ENCODE measurements at places on chromosomes 11 and 22. TPM values are rescaled to one million over a fixed set of nuclear protein-coding genes. Genes with fewer than 3 reads are reported as not detected.

OR8D1 gene
- not detected for polyA plus RNA-seq

CRYBA4 gene
- polyA plus RNA-seq: not detected

SCT gene
- 0.47 TPM for polyA plus RNA-seq

NTM gene
- polyA plus RNA-seq: 41.2 TPM

HBB gene
- 201 TPM for polyA plus RNA-seq

OR52N4 gene
- not detected for polyA plus RNA-seq

CECR2 gene
- 15.7 TPM for polyA plus RNA-seq

PGA3 gene
- not detected for polyA plus RNA-seq

APOBEC3H gene
- 0.17 TPM for polyA plus RNA-seq

RIN1 gene
- polyA plus RNA-seq: 3.7 TPM

MS4A4E gene
- 1.4 TPM for polyA plus RNA-seq

KLHL35 gene
- polyA plus RNA-seq: 0.57 TPM

PKDREJ gene
- polyA plus RNA-seq: 0.52 TPM

PHLDB1 gene
- polyA plus RNA-seq: 156 TPM

- DNase-seq: no peak
These were observed 15.8 kb upstream of the ETS1 start for GRCh38 chr11:128603003-128603696.

DNA sequence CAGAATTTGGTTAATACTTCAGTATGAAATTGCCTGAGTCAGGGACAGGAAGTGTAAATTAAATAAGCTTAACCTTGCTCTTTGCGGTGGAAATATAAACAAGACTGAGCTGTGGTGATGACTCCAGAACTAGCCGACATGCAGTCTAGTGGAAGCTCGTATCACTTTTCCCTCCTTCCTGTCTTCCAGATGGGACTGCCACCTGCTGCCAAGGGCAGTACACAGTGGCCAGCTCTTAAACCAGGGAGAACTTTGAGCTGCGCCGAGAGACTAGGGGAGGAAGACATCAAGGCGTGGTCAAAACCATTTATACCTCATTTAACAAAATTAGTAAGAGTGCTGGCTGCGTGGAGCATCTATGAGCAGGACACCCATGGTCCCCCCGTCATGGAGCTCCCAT lies 31.3 kb upstream of the CTTN start:
- no peak for DNase-seq

DNA sequence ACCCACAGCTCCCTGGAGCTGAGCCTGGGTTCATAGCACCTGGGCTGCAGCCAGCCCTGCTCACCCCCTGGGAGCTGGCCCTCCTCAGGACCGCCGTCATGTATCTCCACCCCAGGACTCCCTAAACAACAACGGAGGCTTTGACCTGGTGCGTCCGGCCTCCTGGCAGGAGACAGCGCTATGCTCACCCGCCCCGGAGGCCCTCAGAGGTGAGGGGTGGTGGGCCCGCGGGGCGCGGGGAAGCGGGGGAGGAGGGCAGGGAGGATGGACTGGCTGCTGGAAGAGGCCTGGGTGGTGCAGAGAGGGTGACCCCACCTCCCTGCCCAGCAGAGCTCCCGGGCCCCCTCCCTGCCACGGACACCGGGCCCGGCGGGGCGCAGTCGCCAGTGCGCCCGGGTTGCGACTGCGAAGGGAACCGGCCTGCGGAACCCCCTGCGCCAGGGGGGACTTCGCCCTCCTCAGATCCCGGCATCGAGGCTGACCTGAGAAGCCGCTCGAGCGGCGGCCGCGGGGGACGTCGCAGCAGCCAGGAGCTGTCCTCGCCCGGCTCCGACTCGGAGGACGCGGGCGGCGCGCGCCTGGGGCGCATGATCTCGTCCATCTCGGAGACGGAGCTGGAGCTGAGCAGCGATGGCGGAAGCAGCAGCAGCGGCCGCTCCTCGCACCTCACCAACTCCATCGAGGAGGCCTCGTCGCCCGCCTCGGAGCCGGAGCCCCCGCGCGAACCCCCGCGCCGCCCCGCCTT lies 3.1 kb downstream of the MAPK8IP2 start:
- no peak for DNase-seq

DNA sequence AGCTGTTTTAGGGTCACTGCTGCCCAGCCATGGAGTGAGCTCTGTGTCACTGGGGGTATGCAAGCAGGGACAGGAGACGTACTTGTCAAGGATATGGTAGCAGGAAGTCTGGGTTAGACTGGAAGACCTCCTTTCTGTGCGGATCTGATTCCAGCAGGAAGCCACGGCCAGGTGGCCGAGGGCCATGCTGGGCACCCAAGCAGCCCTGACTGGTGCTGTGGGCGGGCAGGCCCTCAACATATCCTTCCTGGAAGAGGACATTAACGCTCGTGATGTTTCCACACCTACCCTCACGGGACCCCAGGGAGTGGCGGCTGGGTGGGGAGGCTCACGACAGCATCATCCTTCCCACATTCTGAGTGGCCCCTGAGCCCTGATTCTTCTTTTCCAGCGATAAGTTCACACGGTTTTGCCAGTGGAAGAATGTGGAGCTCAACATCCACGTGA lies 8.7 kb upstream of the ANKRD13D start:
- DNase-seq: no peak

GRCh38 chr11:42417691-42418090 lies 894.1 kb upstream of the API5 start:
- no peak for DNase-seq

- DNase-seq: no peak
These were observed 6.7 kb downstream of the CSNK2A3 start for GRCh38 chr11:11346303-11346702.

GRCh38 chr11:105100206-105100605 lies 39.4 kb downstream of the CARD18 start:
- no peak for DNase-seq

DNA sequence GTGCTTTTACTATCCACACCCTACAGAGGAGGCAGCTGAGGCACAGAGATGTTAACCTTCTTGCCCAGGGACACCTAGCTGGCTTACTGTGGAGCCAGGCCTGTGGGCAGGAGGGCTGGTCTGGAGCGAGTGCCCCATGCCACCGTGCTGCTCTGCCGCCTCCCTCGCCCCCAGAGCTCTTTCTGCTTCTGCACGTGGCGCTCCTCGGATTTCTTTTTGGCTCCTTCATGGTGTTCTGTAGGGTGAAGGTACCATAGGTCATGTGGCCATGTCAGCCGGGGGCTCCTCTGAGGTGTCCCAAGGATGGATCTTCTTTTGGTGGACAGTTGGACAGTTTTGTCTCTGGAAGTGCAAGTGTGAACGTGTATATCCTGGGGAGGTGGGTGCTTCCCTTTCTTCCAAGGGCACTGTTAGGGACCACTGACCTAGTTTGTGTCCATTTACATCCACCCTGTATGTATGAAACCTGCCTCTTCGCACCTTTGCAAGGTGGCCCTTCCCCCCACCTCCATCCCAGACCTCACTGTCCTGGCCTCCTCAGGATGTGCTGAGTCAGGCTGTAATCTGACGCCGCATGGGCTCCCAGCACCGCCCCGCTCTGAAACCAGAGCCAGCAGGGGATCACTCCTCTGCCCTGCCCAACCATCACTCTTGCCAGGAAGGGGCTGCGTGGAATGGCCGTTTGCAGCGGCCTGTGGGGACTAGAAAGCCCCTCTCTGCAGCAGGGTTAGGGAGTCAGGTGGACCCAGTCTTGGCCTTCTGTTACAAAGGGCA lies 31.7 kb downstream of the POLR3H start:
- DNase-seq: peak; percentile 46

- peak; percentile 69 for DNase-seq
These were observed 1280.6 kb upstream of the CNTN5 start for GRCh38 chr11:97739932-97740800.

- DNase-seq: no peak
These were observed 101.4 kb downstream of the GALNT18 start for GRCh38 chr11:11520231-11521015.

DNA sequence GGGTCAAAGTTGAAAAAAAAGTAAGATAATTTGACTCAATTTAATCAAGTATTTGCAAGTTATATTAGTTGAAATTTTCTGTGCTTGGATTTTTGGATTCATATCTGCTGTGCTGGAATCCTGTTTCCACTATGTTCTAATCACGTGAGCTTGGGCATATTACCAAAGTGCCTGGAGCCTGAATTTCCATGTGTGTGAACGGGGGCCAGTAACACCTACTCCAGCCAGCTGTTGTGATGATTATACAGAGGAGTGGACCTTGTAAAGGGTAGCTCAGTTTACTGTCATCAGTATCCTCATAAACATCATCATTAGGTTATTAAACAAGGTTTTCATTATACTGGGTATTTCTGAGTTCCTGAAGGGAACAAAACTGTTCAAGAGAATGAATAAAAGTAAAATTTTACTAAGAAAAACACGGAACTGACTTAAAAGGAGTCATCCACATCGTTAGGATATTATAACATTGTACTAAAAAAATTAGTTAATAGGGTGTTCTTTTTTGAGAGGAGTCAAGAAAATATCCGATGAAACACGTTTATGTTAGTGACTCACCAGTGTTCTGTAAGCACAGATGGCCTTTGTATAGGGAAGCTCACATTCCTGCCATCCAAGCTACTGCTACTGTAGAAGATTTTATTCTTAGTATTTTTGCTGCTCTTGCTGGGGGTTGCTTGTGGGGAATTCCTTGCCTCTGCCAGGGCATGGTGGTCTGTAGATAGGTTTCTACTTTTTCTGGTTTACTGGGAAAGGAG lies 144.1 kb downstream of the ARHGAP42 start:
- no peak for DNase-seq

DNA sequence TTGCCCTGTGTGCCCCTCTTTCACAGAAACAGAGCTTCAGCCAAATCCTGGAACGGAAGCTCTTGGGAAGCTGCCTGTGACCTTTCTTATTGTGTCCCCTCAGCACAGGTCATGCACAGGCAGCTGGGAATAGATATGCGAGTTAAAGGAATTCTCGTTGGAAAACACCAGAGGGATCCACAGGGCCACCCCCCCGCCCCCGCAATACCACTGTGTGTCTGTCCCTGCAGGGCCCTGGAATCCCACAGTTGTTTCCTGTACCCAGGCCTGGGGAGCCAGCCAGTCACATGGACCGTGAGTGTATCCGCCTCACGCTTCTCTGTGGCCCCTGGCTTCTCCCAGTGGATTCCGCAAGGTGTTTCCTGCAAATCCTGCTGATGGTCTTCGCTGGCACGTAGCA lies 29.0 kb downstream of the TIMP3 start:
- DNase-seq: no peak

GRCh38 chr11:125300791-125301218 lies 136.3 kb downstream of the PKNOX2 start:
- DNase-seq: no peak

GRCh38 chr11:14642453-14642852 lies 1.2 kb upstream of the PDE3B start:
- no peak for DNase-seq

DNA sequence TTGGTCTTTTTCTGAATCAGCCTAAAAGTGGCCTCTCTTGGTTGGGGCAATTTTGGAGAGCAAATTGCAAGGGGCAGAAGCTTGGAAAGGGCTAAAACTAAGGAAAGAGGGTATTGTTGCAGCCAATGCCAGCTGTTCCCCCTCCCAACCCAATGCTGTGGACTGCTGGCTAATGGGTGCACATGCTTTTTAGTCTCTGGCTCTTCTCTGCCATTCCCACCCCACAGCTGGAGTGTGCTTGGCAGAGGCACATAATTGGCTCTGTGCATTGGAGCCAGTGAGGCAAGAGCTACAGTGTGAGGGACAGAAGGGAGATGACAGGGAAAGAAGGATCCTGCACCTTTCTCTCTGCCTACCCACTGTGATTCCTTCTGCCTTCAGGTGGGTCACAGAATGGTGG lies 140.0 kb downstream of the NECTIN1 start:
- no peak for DNase-seq

- no peak for DNase-seq
These were observed 425.6 kb downstream of the SHANK2 start for GRCh38 chr11:70826541-70827335.

DNA sequence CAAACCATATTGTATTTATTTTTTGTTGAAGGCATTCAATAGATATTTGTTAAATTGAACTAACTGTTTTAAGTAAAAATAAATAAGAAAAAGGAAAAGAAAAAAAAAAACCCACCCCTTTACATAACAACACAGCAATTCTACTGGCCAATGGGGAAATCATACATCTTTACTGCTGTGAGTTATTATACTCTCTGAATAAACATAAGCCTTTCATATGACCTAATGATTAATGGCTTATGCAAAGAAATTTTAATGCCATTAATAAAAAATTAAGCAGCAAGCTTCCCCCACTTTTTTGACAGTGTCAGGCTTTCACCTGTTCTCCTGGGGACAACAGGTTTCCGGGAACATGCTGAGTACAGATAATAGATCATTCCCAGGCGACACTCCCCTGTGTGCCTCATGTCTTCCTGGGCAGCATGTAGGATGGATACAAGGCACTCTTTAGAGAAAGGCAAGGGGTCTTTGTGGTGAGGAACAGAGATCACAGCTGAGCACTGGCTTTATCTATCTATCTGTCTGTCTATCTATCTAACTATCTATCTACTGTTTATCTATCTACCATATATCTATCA lies 676.0 kb downstream of the NTM start:
- no peak for DNase-seq

DNA sequence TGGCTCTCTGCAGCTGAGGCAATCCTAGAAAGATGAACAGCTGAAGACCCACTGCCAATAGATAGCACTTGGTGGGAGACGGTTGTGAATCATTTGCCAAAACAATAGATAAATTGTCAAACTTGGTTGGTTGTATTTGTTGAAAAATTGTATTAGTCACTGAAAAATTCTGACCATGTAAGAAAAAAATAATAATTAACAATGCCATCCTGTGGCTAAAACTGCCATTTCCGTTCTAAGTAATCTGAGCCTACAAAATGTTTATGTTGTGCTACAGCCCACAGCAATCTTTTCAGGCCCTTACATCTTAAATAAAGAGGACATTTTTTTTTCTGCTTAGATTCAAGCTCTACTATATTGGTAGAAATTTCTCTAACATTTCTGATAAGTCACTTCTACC lies 103.2 kb upstream of the ANO3 start:
- no peak for DNase-seq

DNA sequence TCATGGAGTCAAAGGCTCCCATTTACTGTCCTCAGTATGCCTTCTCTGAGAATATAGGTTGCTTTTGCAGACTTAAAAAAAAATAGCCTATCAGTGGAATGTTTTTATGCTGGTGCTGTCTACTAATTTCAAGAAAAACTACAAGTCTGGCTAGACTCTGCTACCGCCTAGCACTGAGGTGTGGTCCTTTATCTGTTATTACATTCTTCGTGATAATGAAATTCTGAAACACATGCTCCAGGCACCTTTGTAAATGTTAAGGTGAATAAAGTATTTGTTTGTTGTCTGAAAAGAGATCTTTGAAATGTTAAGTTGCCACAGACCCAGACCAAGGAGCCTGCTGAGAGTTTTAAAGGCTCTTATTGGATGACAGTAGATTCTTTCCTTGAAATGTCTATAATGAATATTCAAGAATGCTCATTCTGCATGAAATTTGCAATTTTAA lies 95.3 kb downstream of the DBX1 start:
- DNase-seq: no peak
